ENCODE measurements at places on chromosomes 3 and 15.
A peak's percentile ranks its signal among the peaks of the same experiment; 100 is the strongest.

DNA sequence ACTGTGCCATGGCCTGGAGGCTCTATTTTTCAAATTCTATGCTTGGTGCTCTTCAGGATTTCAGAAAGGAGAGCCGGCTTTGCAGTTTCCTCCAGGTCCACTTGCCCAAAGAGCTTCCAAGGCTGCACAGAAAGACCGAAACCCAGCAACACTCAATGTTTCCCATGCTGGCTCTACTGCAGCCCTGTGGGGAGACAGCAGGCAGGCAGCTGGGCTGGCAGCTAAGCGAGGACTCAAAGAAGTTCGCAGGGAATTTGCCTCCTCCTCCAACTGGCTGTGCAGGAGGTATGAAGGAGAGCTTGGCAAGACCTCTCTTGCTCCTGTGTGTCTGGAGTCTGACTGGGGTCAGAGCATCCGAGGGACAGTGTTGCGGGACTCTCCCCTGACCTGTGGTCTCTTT lies 17.4 kb upstream of the ITGA11 start:
- no peak for DNase-seq

GRCh38 chr3:50494126-50494525 lies 9.3 kb downstream of the CACNA2D2 start:
- no peak for DNase-seq

DNA sequence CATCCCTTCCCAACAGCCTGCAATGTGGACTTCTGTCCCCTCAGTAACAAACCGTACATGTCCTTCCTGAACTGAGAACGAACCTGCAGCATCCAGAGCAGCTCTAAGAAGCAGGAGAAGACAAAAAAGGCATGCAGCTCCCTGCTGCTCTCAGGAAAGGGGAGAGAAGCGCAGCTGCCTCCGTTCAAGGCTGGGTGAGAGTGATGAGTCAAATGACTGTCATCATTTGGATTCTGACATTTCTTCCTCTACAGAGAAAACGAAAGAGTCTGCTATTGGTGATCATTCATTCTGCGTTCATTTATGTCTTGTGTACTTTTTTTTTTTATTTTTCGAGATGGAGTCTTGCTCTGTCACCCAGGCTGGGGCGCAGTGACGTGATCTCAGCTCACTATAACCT lies 677.8 kb downstream of the FHIT start:
- no peak for DNase-seq

- no peak for DNase-seq
Observed at GRCh38 chr3:152574461-152575079, 260.4 kb upstream of the P2RY1 start.

GRCh38 chr15:101684384-101684783 lies 32.2 kb upstream of the TM2D3 start:
- DNase-seq, result no peak

GRCh38 chr3:127387556-127388153 lies 99.8 kb upstream of the PRR20G start:
- DNase-seq, result no peak

GRCh38 chr15:96052572-96053030 lies 277.9 kb upstream of the NR2F2 start:
- no peak for DNase-seq

- no peak for DNase-seq
Observed at GRCh38 chr15:96344706-96345559, 14.4 kb downstream of the NR2F2 start.

DNA sequence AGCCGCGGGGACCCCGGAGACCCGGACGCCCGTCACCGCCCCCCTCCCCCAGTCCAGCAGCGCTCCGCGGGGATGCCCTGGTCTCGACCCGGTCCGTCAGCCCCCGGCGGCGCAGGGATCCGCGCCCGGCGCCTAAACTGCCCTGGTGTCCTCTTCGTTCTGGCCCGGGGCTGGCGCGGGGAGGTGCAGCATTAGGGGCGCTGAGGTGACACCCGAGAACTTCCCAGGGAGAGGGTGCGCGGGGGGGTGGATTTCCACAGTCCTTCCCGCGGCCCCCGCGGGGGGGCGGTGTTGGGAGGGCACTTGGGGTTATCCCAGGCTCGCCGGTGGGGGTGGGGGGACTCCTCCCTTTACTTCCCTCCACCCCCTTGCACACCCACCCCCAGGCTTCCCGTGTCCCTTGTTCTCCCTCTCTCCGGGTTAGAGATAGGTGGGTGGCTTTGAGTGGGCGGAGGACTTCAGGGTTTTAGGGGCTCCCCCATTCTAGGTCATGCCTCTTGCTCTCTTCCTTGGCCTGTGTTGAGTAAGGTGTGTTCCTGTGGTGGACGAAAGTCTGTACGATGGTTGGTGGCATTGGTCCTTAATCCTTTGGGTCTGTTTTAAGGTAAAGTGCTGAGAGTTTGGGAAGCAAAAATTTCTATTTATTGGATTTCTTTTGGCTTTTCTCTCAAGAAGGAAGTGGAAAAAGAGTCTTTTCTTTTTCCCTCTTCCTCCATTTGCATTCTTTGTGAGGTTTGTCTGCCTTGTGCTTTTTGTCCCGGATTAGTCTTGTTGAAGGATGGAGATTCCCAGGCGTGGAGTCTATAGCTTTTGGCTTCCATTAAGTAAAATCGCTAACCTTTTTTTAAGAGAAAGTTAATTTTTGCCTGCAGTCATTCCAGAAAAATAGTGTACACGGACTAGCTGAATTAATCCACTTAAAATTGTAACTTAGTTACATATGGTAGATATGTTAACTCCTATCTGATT lies 811 bp downstream of the SKIL start:
- DNase-seq, result peak; percentile 61

DNA sequence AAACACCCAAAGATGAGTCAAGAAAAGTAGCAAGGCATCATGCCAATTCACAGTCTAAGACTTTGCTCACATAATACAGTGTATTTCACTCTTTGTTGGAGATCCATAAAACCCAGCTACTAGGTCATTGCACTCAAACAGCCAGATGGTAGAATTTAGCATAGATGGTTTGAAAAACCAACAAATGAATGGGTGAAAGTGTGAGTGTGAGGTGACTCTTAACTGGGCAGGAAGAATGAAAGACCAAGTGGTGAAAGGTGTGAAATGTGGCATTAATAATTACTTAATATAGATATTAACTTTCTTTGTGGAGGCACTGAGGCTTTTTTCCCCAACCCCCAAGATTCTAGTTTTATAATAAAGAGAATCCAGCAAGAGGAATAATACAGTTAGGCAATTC lies 159.5 kb downstream of the SQOR start:
- DNase-seq, result no peak

- DNase-seq, result no peak
Observed at GRCh38 chr15:67156426-67156825, 91.0 kb downstream of the SMAD3 start.
